ENCODE measurements at places on chromosomes 12 and 14. TPM values are rescaled to one million over a fixed set of nuclear protein-coding genes. Genes with fewer than 3 reads are reported as not detected.

DNA sequence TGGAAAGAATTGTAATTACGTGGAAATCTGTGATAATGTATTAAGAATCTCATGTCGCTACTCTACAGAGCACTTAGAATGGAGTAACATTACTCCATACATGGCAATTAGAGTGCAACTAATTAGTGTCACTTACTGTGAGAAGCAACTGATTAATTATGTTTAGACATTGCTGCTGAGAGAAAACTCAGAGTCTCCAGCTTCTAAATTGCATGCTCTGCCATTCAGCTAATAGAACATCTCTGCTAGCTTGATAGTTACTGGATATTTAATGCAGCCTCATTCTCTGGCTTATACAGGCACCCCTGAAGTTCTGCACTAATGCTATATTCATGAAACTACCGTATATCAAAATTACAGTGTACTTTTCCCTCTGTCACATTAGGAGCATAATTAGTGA is 338.4 kb downstream of the ADAMTS20 start:
- H3K27ac ChIP-seq: no peak overlapping the region
- no peak overlapping the region for H3K4me3 ChIP-seq
- H3K27me3 ChIP-seq: no peaks in the 10 kb centered on the region
- H3K36me3 ChIP-seq: no peaks in the 10 kb centered on the region
- DNase-seq: no peak
- no peaks in the 10 kb centered on the region for H3K4me1 ChIP-seq

- no peak for DNase-seq
- H3K4me1 ChIP-seq: peaks cover 8% of the 10 kb centered on the region
- H3K27ac ChIP-seq: no peak overlapping the region
- H3K27me3 ChIP-seq: no peaks in the 10 kb centered on the region
- H3K36me3 ChIP-seq: no peaks in the 10 kb centered on the region
Measured at GRCh38 chr12:25491396-25492325, 61.4 kb downstream of the LMNTD1 start.

GRCh38 chr12:121861636-121862254 is 3.1 kb upstream of the HPD start:
- DNase-seq: peak; percentile 45
- peaks cover 70% of the 10 kb centered on the region for H3K4me1 ChIP-seq
- peak overlapping the region; percentile 32 for H3K4me3 ChIP-seq
- H3K27me3 ChIP-seq: no peaks in the 10 kb centered on the region
- peak overlapping the region; percentile 78 for H3K27ac ChIP-seq

GRCh38 chr12:46983959-46984841 is 95.2 kb upstream of the PCED1B start:
- no peaks in the 10 kb centered on the region for H3K27me3 ChIP-seq
- H3K4me3 ChIP-seq: no peak overlapping the region
- DNase-seq: peak; percentile 51
- no peak overlapping the region for H3K27ac ChIP-seq
- H3K36me3 ChIP-seq: no peaks in the 10 kb centered on the region

DNA sequence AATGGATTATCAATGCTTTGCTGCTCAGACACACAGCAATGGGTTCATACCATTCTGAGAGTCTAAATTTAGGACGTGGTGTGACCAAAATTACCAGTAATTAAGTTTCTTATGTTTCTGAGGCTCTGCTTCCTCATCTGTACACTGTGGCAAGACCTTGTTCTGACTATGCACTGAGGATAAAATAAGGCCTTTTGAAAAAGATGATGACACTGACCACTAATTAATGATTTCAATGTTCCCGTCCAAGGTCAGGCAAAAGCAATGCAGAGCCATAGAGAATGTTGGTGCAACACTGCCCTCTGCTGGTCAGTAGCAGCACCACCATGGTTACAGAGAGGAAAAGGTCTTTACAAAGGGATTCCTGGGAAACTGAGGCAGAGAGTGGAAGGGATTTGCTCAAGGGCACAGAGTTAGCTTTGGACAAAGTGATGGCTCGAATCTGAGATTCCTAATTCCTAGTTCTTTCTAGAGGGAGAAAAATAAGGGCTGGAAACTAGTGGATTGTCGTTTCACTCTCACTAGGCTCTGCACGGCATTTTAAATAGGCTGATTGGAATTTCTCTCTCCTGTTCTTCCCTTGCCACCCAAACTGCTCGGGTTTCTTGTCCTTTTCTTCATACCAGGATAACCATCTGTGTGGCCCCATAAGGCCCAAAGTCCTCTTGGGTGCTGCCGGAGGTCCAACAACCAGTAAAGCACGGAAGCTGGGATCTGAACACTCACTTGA is 22.3 kb upstream of the P2RX7 start:
- H3K36me3 ChIP-seq: no peaks in the 10 kb centered on the region
- peak; percentile 60 for DNase-seq
- no peak overlapping the region for H3K27ac ChIP-seq
- peaks cover 3% of the 10 kb centered on the region for H3K27me3 ChIP-seq

DNA sequence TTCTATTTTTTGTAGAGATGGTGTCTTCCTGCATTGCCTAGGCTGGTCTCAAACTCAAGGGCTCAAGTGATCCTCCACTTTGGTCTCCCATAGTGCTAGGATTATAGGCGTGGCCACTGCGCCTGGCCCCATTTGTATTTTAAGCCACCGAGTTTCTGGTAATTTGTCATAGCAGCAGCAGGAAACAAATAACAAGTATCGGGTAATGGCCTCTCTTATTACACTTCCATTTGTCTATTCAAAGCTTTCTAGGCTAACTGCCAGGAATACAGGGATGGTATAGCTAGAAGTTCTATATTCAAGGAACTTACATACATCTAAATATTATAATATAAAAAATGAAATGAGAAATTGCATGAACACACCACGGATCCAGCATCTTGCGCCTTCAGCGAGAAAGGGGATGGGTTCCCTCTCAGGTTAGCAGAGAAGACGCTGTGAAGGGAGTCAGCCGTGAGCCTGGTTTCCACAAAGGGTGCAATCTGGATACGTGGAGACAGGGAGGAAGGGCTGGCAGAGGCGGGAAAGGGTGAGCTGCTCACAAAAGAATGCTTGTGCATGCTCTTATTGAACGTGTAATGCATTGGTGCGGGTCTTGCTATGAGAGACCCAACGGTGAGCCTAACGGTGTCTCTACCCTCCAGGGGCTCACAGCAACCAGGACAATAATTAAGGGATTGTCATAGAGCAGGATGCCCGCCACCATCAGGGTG is 9.5 kb downstream of the BDKRB1 start:
- H3K36me3 ChIP-seq: no peaks in the 10 kb centered on the region
- no peak overlapping the region for H3K27ac ChIP-seq
- no peak for DNase-seq
- peaks cover 22% of the 10 kb centered on the region for H3K4me1 ChIP-seq
- H3K27me3 ChIP-seq: peaks cover 1% of the 10 kb centered on the region

GRCh38 chr12:2282318-2282717 is 229.5 kb downstream of the CACNA1C start:
- H3K27me3 ChIP-seq: peaks cover 5% of the 10 kb centered on the region
- no peak overlapping the region for H3K4me3 ChIP-seq
- DNase-seq: peak; percentile 8
- no peak overlapping the region for H3K27ac ChIP-seq
- H3K4me1 ChIP-seq: no peaks in the 10 kb centered on the region

DNA sequence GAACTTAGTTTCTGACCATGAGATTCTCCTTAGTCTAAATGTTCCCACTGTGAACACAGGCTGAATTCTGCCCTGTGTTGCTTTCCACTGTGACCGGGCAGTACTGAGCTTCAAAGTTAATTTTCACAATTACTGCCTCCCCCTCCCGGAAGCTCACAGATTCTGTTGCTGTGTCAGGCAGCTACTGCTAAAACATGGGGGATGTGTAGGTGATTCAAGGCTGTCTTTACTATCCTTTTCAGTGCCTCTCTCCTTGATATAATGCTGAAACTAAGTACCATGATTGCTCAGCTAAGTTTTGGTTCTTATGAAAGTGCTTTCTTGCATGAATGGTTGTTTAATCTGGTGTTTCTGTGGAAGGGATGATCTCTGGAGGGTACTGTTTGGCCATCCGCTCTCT is 428.3 kb upstream of the NOVA1 start:
- H3K27ac ChIP-seq: no peak overlapping the region
- H3K4me1 ChIP-seq: no peaks in the 10 kb centered on the region
- no peak overlapping the region for H3K4me3 ChIP-seq
- H3K36me3 ChIP-seq: no peaks in the 10 kb centered on the region
- H3K27me3 ChIP-seq: no peaks in the 10 kb centered on the region
- DNase-seq: no peak

GRCh38 chr12:104835317-104835716 is 122.8 kb downstream of the SLC41A2 start:
- H3K27ac ChIP-seq: no peak overlapping the region
- DNase-seq: no peak
- no peak overlapping the region for H3K4me3 ChIP-seq
- H3K27me3 ChIP-seq: no peaks in the 10 kb centered on the region

GRCh38 chr14:92917041-92917940 is 5.7 kb upstream of the CHGA start:
- no peak overlapping the region for H3K4me3 ChIP-seq
- H3K36me3 ChIP-seq: no peaks in the 10 kb centered on the region
- peaks cover 3% of the 10 kb centered on the region for H3K27me3 ChIP-seq
- no peaks in the 10 kb centered on the region for H3K4me1 ChIP-seq

DNA sequence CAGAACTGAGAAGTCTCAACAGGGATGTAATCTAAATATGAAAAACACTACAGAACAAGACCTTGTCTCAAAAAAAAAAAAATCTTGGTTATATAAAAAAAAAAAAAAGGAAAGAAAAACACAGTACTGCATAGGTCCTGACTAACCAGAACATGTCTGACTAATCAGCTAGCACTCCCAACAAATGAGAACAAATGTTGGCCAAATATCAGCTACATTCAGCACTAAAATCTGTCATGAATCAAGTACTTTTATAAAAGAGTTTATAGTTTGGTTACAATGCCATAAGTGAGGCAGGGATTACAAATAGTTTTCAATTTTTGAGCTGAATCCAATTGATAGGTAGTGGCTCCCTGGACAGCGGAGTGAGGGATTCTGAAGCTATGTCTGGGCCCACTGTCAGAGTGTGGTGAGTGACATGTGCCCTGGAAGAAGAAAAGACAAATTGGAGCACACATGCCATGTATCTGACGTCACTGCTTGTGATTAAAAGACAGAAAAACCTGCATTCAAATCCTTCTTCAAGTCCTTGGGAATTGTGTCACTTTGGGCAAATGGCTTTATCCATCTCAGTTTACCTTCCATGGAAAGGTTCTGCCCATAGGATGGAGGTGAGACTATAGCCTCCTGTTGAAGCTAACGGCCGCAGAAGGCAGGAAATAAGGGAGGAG is 5.6 kb upstream of the FAM234B start:
- no peaks in the 10 kb centered on the region for H3K36me3 ChIP-seq
- H3K27ac ChIP-seq: no peak overlapping the region
- no peak for DNase-seq
- 0 out of 2 replicates have a peak, but pooled peaks cover 3% of the 10 kb centered on the region for H3K4me1 ChIP-seq

- no peak overlapping the region for H3K4me3 ChIP-seq
- no peak for DNase-seq
- no peaks in the 10 kb centered on the region for H3K36me3 ChIP-seq
- H3K4me1 ChIP-seq: 0 out of 2 replicates have a peak, but pooled peaks cover 8% of the 10 kb centered on the region
- H3K27me3 ChIP-seq: no peaks in the 10 kb centered on the region
Measured at GRCh38 chr14:68846466-68846865, 53.6 kb upstream of the ZFP36L1 start.

GRCh38 chr14:94540031-94540794 is 21.0 kb upstream of the SERPINA4 start:
- DNase-seq: peak; percentile 69
- peak overlapping the region; percentile 20 for H3K27ac ChIP-seq
- H3K4me3 ChIP-seq: peak overlapping the region; percentile 67
- H3K27me3 ChIP-seq: no peaks in the 10 kb centered on the region

DNA sequence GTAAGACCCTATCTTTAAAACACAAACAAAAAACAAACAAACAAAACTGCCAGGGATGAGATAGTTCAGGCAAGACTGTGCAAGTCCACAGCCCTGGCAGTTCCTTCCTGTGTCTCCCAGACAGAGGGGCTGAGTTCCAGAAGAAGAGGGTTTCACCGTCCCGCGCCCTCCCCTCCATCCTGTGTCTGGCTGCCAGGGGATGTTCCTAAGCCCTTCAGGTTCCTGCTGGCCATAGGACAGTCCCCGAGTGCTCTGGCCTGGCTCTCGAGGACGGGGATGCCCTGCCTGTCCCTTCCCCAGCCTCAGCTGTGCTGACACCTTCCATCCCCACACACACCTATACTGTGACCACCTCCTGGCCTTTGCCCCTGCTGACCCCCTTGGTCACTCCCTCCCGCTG is 40.6 kb upstream of the EIF5 start:
- no peak for DNase-seq
- no peak overlapping the region for H3K4me3 ChIP-seq
- H3K27ac ChIP-seq: no peak overlapping the region
- no peaks in the 10 kb centered on the region for H3K4me1 ChIP-seq
- H3K27me3 ChIP-seq: peaks cover 20% of the 10 kb centered on the region

GRCh38 chr12:75483431-75483830 is 2.9 kb downstream of the GLIPR1 start:
- H3K4me3 ChIP-seq: no peak overlapping the region
- H3K4me1 ChIP-seq: peaks cover 26% of the 10 kb centered on the region
- DNase-seq: no peak
- H3K27ac ChIP-seq: no peak overlapping the region
- no peaks in the 10 kb centered on the region for H3K27me3 ChIP-seq

DNA sequence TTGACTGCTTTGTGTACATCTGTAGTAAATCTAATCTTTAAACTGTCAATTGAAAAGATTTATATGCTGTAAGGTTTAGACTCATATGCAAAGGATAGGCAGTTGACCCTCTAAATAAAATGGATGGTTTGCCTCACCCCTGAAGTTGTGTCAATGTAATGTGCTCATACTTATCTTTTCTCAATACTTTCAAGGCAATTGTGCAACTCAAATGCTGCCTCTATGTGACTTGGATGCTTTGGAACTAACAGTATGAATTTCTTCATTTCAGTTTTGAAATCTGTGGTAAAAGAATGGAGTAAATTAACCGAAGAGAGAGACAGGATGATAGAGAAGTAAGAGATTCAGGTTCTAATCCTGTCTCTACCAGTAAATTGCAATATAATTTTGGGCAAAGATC is 9.7 kb downstream of the PDE6H start:
- no peak overlapping the region for H3K4me3 ChIP-seq
- H3K27ac ChIP-seq: no peak overlapping the region
- DNase-seq: no peak
- H3K36me3 ChIP-seq: no peaks in the 10 kb centered on the region
- peaks cover 1% of the 10 kb centered on the region for H3K27me3 ChIP-seq

GRCh38 chr12:27822076-27822712 is 42.2 kb upstream of the MANSC4 start:
- no peak overlapping the region for H3K4me3 ChIP-seq
- H3K27me3 ChIP-seq: no peaks in the 10 kb centered on the region
- H3K4me1 ChIP-seq: peaks cover 33% of the 10 kb centered on the region
- DNase-seq: no peak
- no peaks in the 10 kb centered on the region for H3K36me3 ChIP-seq
- no peak overlapping the region for H3K27ac ChIP-seq

GRCh38 chr14:51431741-51432140 is 191.7 kb downstream of the TMX1 start:
- H3K27me3 ChIP-seq: no peaks in the 10 kb centered on the region
- no peak for DNase-seq
- H3K36me3 ChIP-seq: no peaks in the 10 kb centered on the region
- peaks cover 34% of the 10 kb centered on the region for H3K4me1 ChIP-seq
- H3K27ac ChIP-seq: no peak overlapping the region

- peaks cover 6% of the 10 kb centered on the region for H3K27me3 ChIP-seq
- no peak for DNase-seq
- H3K27ac ChIP-seq: no peak overlapping the region
- H3K4me3 ChIP-seq: no peak overlapping the region
- H3K36me3 ChIP-seq: no peaks in the 10 kb centered on the region
Measured at GRCh38 chr14:93895023-93895604, 32.0 kb upstream of the FAM181A start.

TMEM117 gene
- 8.5 TPM for total RNA-seq

TPH2 gene
- total RNA-seq: not detected

SIRT4 gene
- total RNA-seq: 7.0 TPM

SLC5A8 gene
- not detected for total RNA-seq

SLCO1C1 gene
- total RNA-seq: not detected

USP44 gene
- total RNA-seq: 0.11 TPM

OR6C6 gene
- total RNA-seq: not detected

KRT6A gene
- not detected for total RNA-seq
